ENCODE measurements at places on chromosomes 1 and 21. TPM values are rescaled to one million over a fixed set of nuclear protein-coding genes. Genes with fewer than 3 reads are reported as not detected.

Gene CTH
- total RNA-seq, result 14.7 TPM

Gene PRRX1
- total RNA-seq, result not detected

Gene INKA2
- total RNA-seq, result 4.2 TPM

Gene PDC
- not detected for total RNA-seq

Gene MFSD2A
- total RNA-seq, result 32.3 TPM

Gene KRTAP19-1
- total RNA-seq, result not detected

Gene ASCL5
- 0.07 TPM for total RNA-seq

Gene LCE6A
- not detected for total RNA-seq

Gene LIN28A
- total RNA-seq, result not detected

Gene CGN
- total RNA-seq, result 1.7 TPM

Gene METTL13
- 22.2 TPM for total RNA-seq

Gene GNG12
- 101 TPM for total RNA-seq

Gene OR2T4
- not detected for total RNA-seq

Measured in nasal cavity respiratory epithelium epithelial cell of viscerocranial mucosa (primary cell).